ENCODE measurements at places on chromosomes 5 and 9. TPM values are rescaled to one million over a fixed set of nuclear protein-coding genes. Genes with fewer than 3 reads are reported as not detected.

DNA sequence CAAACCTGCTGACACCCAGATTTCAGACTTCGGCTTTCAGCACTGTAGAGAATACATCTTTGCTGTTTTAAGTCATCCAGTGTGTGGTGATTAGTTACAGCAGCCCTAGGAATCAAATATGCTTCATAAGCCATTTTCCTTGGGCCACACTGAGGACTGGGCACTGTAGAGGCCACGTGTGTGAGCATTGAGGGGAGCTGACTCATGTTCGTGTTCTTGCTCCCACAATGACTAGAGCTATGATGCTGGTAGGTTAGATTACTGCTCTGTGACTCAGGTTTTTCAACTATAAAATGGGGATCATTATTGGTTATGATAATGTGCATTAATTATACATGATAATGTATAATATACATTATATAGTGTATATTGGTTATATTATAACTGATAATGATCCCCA, 96.5 kb upstream of the PALM2AKAP2 start:
- no peak for DNase-seq

- no peak for DNase-seq
Observed at GRCh38 chr9:127550751-127551150, 61.3 kb upstream of the STXBP1 start.

MARCOL gene
- not detected for total RNA-seq

DNA sequence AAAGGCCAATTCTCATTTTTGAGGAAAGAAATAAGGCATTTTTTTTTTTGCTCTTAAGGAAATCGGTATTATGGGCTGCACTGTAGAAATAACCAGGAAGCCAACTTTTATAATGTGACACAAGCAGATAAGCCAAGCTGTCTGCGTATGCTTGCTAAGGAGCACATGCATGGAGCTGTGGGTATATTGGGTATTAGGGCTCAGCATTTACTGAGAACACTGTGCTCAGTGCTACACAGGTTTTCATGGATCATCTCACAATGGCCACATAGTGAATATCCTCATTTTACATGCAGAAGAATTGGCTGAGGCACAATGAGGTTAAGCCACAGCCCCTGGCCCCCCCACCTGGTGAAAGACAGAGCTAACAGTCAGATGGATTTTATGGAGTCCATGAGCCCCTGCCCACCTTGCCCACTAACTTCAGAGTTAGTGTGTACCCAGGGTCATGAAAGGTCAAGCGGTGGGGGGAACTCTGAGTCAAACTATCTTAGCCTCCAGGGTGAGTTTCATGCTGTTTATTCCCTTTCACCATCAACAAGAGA, 204.8 kb downstream of the SPATA31A6 start:
- DNase-seq = no peak

GRCh38 chr5:38961691-38962090, 112.5 kb downstream of the RICTOR start:
- DNase-seq = no peak

PCDHA5 gene
- not detected for total RNA-seq

OTP gene
- not detected for total RNA-seq

DNA sequence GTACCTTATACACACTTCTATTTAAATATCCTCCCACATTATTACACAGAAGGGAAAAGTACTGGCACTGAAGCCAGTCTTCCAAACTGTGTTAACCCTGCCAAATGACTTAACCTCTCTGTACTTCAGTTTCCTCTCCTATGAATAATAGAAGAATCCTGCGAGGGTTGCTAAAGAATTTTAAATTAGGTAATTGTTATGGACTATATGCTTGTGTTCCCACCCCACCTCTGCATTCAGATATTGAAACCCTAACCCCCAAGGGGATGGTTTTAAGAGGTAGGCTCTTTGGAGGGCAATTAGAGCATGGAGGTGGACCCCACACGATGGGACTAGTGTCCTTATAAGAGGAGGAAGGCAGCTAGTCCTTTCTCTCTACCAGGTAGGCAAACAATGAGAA, 72.7 kb downstream of the TTLL11 start:
- DNase-seq = no peak

ORM2 gene
- 2.2 TPM for total RNA-seq

CTXN3 gene
- total RNA-seq = not detected

DNA sequence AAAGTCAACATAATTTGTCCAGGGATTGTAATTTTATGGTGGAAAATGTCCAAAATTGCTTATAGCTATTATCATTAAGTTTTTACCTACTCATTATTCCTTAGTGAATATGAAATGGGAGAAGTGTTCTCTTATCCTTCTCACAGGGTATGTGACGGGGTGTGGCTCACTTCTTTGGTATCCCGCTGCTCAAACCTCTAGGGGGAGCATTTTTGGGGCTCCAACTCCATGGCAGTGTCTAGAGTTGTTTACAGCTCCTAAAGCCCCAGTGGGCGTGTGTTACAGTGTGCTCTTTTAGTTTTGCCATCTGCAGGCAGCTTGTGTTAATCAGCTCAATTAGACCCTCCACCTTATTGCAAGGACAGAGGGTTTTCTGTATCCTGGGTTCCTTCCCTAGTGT, 89.4 kb downstream of the CDKN2A start:
- DNase-seq = no peak

- no peak for DNase-seq
Observed at GRCh38 chr5:53063176-53063575, 46.4 kb downstream of the MOCS2 start.

DNA sequence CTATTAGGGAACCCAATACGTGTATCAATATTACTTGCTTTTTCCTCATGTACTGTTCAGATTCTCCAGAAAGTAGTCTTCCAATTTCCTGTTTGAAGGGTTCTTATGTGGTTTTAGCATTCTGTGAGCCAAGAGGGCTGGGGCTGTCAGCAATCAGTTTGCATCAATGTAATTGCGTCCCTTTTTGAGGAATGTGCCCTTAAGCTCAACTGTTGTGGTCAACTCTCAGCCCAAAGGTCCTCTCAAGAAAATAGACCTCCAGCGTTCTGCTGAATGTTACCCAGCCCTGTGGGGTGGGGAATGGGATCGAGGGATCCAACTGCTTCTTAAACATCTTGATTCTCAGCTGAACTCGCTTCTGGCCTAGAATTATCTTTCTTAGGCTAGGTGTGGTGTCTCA, 43.8 kb upstream of the CDK20 start:
- no peak for DNase-seq

SMIM33 gene
- total RNA-seq = 0.13 TPM

SNCAIP gene
- total RNA-seq = not detected

- no peak for DNase-seq
Observed at GRCh38 chr9:99103054-99103895, 1.6 kb upstream of the TGFBR1 start.

- no peak for DNase-seq
Observed at GRCh38 chr5:10625700-10626472, 62.0 kb downstream of the ANKRD33B start.

- DNase-seq = no peak
Observed at GRCh38 chr9:79976257-79977073, 404.7 kb downstream of the TLE4 start.

MTRR gene
- total RNA-seq = 90.2 TPM

SHC3 gene
- 0.19 TPM for total RNA-seq

DNA sequence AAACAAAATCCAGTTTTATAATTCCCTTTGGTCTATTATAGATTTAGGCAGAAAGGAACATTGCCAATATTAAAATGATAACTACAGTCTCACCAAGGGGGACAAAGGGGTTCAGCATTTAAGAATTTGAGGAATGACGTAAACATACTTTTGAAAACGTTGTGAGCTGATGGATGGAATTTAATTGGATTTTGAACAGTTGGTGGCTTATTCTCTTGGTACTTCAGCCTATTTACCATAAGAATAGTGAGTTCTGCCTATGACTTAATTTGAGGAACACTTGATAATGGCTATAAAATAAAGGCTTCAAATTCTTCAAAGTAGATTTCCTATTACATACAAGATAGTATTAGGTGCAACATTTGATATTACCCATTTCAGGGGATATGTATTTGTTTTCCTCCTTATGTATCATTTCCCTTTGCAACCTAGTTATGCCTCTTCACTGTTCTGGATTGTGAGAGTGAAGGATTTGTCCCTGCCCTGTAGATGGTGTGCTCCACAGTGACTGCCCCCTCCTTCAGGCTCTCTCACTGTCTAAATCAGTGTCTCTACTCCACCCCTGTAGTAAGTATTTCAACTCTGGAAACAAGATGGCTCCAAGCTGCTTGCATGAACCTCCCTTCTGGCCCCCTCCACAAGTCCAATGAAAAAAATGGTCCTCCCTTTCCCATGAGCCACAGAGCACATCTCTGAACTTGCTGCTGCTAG, 225.6 kb downstream of the ARHGEF28 start:
- no peak for DNase-seq

FGD3 gene
- total RNA-seq = 349 TPM

DNA sequence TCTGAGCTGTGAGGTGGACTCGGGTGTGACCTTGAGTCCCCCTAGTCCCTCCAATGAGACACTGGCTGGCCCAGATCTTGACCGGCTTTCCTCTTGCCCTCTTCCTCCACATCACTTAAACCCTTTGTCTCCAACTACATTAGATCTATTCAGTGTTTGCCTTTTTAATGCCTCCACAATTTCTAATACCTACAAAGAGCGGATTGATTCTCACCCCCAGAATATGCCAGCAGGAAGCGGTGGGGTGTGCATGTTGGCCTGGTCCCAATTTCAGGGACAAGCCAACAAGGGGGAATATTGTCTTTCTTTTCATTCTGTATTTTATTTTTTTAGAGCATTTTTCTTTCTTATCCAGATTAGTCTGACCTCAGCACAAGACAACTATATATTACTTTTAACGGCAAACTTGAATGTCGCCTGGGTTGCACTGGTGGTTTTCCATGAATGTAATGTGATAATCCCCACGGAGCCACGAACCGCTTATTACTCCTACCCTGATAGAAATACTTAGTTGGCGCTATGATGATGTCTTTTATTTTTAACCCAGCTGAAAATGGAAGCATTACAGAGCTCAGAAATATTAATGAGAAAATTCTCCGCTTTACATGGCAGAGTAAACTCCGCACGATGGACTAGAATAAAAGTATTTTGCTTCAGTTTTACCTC, 68.5 kb upstream of the MYO10 start:
- DNase-seq = no peak

DNA sequence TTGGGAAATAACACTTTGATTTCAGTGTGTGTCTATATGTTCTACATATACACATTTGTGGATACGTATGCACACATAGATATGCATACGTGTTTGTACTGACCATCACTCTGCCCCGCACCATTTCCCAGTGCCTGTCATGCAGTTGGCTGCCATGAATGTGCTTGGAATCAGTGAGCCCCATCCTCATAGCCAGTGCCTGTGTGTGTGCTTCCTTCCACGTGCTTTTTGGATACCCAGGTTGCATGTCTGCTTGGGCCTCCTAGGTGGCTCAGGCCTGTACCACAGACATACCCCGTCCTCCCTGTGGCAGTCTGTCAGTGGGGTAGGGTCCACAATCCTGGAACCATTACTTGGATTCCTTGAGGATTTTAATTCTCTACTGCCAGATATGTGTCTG, 243.6 kb downstream of the FANCC start:
- DNase-seq = no peak

FAM163B gene
- not detected for total RNA-seq

DNA sequence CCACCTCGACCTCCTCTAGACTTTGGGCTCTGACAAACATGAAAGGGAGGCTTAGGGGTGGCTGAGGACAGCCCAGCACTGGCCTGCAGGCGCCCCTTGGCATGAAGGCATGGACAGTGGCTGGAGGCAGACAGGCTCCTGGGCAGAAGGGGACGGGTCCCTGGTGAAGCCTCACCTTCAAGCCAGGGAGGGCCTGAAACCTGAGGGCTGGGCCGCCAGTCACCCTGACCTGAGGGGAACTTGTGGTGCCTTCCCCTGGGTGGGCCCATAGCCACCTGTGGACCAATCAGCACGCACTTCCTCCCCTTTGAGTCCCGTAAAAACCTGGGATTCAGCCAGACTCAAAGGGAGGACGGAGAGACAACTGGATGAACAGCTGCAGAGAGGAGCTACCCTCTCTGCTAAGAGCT, 90.4 kb upstream of the PUM3 start:
- no peak for DNase-seq

DNA sequence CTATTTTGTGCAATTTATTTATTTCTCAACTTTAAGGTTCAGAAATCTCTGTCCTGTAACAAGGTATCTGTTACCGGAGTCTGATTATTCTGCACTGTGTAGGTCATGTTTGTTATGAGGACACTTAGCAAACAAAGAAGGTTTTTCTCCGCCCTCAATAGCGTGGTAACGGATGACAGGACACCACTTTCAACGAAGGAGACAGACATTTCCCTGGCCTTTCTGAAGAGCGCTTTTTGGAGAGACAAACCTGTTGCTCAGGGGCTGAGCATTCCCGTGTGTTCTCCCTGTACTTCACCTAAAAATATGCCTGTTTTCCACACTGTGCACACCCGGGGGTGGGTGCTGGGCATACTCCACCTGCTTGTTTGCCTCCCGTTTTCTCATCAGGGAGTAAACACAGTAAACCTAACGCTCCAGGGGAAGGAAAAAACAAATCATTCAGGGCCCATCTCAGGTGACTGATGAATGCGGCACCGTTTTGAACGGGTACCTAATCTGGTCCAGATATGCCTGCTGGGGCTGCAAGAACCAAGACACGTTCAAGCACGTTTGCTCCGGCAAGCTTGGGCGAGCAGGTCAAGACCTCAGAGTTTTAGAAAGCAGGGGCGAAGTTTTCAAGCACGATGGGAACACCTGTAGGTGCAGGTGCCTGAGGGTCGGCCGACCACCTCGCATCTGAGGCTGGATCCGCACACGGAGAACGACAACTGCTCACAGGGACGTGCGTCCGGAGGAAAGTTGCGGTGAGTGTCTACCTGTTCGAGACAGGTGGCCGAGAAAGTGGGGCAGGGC, 859 bp downstream of the RETREG1 start:
- no peak for DNase-seq

NUTM2G gene
- not detected for total RNA-seq
